ENCODE measurements at places on chromosomes 5 and 9.

- DNase-seq: no peak
Measured at GRCh38 chr5:14260637-14261036, 117.5 kb downstream of the TRIO start.

- DNase-seq: no peak
Measured at GRCh38 chr9:38091310-38092199, 22.5 kb upstream of the SHB start.

GRCh38 chr9:125743682-125744428 lies 3.3 kb upstream of the PBX3 start:
- DNase-seq: no peak

GRCh38 chr9:14025741-14026140 lies 288.2 kb downstream of the NFIB start:
- no peak for DNase-seq

- no peak for DNase-seq
Measured at GRCh38 chr5:146290318-146290717, 48.3 kb upstream of the POU4F3 start.

- DNase-seq: peak; percentile 33
Measured at GRCh38 chr5:53482717-53483638, 2.5 kb downstream of the FST start.

Data from activated CD4-positive, alpha-beta T cell treated with anti-CD3 and anti-CD28 coated beads for 48 hours (primary cell).